ENCODE measurements at places on chromosomes 2 and 18.

- no peak for DNase-seq
These were observed 96.1 kb upstream of the LMAN1 start for GRCh38 chr18:59454909-59455727.

DNA sequence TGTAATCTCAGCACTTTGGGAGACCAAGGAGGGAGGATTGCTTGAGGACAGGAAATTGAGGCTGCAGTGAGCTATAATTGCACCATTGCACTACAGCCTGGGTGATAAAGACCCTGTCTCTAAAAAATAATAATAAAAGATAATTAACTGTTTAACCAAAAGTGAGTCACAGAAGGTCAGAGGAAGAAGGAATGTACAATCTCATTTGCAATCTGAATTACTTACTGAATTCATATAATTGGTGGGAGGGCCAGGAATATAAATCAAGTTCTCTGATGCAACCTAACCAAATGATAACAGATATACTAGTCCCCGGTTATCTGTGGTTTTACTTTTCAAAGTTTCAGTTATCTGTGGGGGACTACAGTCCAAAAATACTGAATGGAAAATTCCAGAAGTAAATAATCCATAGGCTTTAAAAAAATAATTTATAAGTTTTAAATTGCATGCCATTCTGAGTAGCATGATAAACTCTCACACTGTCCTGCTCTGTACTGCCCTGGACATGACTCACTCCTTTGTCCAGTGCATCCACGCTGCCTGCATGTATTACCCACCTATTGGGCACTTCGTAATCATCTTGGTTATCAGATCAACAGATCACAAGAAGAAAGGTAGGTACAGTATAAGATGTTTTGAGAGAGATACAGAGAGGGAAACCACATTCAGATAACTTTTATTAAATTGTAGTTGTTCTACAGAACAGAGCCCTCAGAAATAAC is 12.8 kb upstream of the MATN3 start:
- peak; percentile 92 for DNase-seq

DNA sequence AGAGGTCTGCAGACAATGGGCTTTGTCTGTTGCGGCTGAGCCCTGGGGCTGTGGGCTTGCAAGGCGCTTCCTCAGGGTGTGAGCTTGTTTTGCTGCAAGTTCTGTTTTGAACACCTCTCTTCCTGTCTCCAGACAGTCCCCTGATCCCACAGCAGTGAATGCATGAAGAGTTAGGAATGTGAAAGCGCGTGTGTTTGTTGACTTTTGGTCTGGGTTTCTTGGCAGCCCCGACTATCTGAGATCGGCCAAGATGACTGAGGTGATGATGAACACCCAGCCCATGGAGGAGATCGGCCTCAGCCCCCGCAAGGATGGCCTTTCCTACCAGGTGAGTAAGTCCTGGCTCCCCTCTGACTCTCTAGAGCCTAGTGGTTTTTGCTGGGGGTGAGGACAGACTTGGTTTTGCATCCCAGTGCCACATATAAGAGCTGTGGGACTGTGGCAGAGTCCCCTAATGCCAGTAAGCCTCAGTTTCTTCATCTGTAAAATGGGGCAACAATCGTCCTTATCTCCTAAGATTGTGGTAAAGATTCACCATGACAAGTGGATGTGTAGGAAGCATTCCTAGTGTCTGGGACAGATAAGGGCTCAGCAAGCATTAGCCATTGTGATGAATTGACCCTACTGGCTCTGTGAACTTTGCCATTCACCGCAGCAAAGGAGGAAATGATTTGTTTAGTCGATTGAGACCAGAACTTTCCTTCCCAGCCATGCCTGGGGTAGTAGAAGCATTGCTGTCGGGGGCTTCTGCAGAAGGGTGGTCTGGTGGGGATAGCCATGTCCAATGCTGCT is 3.0 kb downstream of the LBH start:
- peak; percentile 89 for DNase-seq

DNA sequence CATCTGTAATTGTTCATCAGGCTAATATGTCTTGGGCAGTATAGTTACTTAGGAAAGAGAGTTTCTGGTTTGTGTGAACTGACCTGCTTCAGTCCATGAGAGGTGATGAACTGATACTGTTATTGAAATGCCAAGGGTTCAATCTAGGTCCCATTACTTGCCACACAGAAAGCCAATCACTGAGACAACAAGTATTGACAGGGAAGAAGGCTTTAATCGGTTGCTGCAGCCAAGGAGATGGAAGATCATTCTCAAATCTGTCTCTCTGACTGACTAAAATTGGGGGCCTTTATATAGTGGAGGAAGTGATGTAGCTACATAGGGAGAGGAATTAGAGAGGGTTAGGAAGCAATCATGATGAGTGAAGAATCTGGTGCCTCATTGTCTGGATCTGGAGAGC is 19.9 kb upstream of the FAM98A start:
- no peak for DNase-seq

- peak; percentile 48 for DNase-seq
These were observed 37.9 kb upstream of the PPP1CB start for GRCh38 chr2:28713577-28714298.

All from A172 (cell line).